Nucleus accumbens (tissue), 56 donors: ENCODE measurements at places on chromosomes 12 and 14.
A peak's percentile ranks its signal among the peaks of the same experiment; 100 is the strongest.

GRCh38 chr14:20811986-20812975 is 9.6 kb upstream of the RNASE1 start:
- no peak for DNase-seq

DNA sequence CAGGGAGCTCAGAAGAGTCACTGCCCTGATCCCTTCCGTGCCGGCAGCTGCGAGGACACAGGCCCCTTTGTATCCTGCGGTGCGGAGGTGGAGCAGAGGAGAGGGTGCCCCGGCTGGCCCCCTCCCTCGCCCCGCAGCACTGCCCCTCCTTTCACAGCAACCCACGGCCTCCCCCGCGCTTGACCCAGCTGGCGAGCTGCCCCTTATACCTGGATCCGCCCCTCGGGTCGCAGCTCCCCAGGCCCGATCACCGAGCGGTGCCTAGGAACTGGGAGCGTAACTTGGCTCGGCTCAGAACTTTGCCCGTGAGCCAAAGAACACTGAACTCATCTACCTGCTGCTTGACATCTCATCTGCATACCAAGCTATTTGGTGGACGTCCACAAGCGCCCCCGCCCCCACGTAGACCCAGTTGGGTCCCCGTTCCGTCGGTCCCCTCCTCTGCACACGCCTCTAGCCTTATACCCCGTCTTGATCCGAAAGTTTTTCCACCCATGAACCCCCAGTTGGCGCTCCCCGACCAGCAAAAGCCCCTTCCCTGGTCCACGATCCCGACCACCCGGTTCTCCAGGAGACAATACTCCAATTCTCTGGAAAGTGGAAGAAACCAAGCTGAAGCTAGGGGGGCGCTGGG is 697 bp upstream of the DNAJC14 start:
- peak; percentile 76 for DNase-seq

DNA sequence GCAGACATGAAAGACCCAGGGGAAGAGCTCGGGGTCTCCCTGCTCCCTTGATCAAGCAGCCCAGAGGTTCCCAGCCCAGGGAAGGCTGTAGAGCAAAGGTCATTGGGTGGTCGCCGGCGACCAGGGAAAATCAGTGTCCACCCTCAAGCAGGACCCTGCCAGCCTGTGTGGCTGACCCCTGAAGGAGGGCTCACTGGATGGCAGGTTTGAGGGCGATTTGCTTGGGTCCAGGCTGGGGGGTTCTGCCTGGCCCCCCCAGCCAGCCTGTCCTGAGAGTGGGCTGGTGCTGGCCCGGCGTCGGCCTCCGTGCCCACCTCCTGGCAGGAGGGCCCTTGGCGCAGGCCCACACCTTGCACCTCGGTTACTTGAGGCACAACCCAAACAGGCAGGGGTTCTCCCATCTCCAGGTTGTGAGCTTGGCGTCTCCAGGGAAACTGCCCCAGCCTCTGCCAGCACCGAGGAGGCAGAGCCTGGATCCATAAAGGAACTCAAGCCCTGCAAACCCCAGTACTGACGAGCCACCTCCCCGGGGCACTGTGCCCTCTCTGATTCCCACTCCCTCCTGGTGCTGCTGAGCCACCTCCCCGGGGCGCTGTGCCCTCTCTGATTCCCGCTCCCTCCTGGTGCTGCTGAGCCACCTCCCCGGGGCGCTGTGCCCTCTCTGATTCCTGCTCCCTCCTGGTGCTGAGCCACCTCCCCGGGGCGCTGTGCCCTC is 329.0 kb upstream of the SFSWAP start:
- no peak for DNase-seq

GRCh38 chr12:68034567-68034966 is 45.3 kb downstream of the IFNG-AS1 start:
- DNase-seq, result no peak

DNA sequence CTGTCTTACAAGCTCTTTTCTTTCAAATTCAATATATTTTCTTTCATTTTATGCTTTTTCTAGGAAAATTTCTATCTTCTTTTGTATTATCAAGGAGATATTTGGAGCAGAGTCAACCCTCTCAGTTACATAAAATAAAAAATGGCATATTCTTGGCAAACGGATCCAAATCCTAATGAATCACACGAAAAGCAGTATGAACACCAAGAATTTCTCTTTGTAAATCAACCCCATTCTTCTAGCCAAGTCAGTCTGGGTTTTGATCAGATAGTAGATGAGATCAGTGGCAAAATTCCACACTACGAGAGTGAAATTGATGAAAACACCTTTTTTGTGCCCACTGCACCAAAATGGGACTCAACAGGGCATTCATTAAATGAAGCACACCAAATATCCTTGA is 20.6 kb downstream of the PIK3C2G start:
- no peak for DNase-seq

GRCh38 chr12:30822385-30823155 is 67.8 kb upstream of the CAPRIN2 start:
- peak; percentile 48 for DNase-seq

- peak; percentile 8 for DNase-seq
Measured at GRCh38 chr12:25959071-25959961, 834 bp downstream of the RASSF8 start.

DNA sequence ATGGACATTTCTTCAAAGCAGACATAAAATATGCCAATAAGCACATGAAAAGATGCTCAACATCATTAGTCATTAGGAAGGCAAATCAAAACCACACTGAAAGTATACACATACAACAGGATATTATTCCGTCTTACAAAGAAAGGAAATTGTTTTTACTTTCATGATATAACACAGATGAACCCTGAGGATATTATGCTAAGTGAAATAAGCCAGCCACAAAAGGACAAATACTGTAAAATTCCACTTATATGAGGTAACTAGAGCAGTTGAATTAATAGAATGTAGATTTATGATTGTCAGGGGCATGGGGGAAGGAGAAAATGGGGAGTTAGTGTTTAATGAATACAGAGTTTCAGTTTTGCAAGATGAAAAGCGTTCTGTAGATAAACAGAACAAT is 4.2 kb downstream of the ACYP1 start:
- no peak for DNase-seq

GRCh38 chr12:106238146-106238545 is 9.7 kb downstream of the CKAP4 start:
- DNase-seq, result no peak

DNA sequence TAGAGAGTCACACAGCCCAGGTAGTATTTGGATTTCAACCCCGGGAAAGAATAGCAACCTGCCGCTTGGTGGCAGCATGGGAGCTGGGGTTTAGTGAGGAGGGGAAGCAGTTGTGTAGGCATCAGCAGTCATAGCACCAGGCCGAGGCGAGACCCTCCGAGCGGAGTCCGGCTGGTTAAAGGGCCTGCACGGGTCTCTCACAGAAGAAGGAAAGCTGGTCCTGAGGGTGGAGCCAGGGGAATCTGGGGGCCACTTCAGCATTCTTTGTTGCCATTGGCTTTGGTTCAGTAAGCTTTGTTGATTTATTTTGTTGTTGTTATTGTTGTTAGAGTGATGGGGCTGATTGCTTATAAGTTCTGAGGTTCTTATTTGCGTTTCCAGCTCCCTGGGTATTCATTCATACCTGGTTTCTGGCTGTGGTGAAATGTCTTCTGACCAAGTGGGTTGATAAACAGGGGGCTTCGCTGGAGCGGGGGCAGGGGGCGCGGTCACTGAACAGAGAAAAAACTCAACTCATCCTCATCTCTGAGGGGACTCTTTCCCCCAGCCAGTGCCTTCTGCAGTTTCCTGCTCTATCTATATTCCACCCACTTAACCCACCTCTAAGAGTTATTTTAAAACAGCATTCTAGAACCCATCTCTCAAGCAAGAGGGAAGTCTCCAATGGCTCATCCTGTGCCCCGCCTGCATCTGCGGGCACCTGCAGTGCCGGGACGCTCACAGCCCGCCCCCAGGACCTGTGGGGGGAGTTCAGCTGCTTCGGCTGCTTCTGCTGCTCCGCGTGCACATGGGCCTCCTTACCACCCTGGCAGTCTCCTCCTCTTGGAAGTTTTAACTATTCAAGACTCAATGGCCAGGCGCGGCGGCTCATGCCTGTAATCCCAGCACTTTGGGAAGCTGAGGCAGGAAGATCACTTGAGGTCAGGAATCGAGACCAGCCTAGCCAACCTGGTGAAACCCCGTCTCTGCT is 11.6 kb downstream of the CKB start:
- no peak for DNase-seq

DNA sequence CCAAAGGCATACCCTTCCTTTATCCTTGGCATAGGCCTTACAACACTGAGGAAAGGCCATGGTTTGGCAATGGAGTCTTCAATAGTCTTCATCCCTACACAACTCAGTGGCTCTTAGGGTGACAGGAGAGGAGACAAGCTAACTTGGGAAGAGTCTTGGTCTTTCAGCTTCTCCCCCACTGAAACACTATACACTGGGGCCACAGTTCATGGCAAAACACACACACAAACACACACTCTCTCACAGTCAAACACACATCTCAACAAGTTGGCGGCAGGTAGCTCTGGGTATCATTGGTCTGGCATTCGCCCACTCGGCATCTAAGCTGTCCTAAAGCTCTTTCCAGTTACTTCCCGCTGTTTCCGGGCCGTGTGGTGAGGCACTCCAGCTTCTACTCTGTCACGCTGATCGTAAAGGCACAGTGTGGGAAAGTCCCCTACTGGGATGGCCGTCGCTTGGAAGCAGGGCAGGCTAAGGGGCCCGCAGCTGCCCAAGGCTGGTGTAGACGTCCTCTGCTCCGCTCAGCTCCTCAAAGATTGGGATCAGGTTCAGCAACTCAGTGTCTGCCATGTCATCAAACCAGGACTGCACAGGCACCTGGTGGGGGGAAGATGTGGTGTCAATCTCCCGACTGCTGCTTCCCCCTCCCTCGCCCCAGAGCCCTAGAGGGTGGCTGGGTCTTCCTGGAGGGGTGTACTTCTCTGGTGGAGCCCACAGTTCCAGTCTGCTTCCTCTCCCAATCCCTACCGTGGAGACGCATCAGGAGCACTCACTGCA is 4.8 kb upstream of the AVIL start:
- DNase-seq, result no peak

DNA sequence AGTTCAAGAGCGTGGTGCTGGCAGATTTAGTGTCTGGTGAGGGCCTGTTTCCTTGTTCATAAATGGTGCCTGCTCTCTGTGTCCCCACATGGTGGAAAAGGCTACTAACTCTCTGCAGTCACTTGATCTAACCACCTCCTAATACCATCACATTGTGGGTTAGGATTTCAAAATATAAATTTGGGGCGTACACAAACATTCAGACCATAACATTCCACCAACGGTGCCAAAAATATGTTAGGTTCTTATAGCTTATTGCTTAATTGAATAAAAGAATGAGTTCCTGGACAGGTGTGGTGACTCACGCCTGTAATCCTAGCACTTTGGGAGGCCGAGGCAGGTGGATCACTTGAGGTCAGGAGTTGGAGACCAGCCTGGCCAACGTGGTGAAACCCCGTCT is 3.4 kb upstream of the DYRK2 start:
- DNase-seq, result no peak

DNA sequence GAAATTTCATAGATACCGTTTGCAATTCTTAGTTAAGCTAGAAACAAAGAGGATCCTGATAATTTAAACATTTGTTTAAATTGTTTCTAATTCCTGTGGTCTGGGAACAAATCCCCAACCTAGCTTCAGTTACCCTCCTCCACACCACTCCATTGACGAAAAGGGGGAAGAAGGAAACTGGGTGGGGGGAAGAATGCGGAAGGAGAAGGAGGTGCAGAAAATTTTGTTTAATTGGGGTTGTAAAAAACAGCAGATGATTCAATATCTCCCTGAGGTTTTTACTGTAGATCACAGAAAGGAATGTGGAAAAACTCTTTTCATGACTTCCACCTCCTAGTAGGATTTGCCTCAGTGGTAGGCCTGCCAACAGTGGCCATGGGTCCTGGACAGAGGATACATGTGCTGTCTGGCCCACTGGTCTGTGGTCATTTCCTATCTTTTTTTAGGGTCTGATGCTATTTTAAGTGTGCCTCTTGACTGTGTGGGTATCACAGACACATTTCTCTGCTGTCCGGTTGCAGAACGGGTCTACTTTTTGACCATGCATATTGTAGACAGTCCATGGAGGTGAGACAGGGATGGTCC is 122.9 kb upstream of the PCED1B start:
- DNase-seq, result no peak

- no peak for DNase-seq
Measured at GRCh38 chr12:91991399-91992187, 154.1 kb downstream of the BTG1 start.

- DNase-seq, result no peak
Measured at GRCh38 chr14:90677484-90678050, 138.7 kb downstream of the TTC7B start.

GRCh38 chr12:642633-643474 is 20.4 kb downstream of the NINJ2 start:
- peak; percentile 59 for DNase-seq

- no peak for DNase-seq
Measured at GRCh38 chr14:101242442-101243385, 318.6 kb upstream of the DIO3 start.

GRCh38 chr12:100219328-100220109 is 18.9 kb downstream of the ACTR6 start:
- DNase-seq, result no peak

DNA sequence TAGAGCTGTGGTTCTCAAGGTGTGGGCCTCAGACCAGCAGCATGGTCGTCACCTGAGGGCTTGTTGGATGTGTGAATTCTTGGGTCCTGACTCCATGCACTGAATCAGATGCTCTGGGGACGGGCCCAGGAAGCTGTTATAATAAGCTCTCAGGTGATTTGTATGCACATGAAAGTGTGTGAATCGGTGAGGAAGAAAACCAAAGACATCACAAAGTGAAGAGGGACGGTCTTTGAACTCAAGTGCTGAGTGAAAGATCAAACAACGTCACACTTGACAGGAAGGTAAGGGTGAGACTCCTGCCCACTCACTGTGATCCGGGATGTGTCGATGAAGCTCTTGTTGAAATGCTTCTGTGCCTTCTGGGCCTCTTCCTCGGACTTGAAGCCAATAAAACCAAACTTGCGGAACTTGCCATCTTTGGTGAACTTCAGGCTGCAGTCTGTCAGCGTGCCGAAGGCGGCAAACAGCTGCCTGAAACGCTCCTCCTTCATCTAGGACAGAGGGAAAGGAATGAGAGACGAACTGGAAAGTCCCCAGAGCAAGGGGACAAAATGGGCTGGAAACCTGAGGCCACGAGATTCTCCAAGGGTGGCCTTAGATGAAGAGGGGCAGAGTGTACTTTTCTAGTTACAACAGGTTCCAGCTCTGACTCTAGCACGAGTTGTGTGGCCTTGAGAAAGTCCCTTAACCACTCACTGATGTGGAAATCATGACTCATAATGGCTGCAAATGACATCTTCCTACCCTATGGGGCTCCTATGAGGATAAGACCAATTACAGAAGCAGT is 4.0 kb downstream of the RBM19 start:
- DNase-seq, result no peak

- no peak for DNase-seq
Measured at GRCh38 chr12:56010111-56010570, 10.7 kb upstream of the IKZF4 start.

DNA sequence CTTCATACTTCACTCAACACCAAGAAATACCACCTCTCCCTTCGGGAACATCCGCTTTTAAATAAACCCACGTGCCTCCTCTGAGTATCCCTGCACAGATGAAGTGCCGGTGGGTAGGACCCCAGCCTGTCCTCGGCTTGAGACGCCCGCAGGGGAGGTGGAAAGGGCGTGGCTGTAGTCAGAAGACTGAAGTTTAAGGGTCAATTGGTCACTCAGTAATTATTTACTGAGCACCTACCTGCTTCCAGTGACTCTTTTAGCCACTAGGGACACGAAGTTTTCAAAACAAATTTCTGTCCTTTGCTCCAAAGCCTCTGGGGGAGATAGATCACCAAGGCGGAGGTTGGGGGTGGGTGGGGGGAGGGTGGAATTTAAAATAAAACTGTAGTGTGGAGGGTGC is 309.4 kb downstream of the VRK1 start:
- no peak for DNase-seq
